ENCODE measurements at places on chromosomes 5 and 9. TPM values are rescaled to one million over a fixed set of nuclear protein-coding genes. Genes with fewer than 3 reads are reported as not detected.

- DNase-seq = no peak
Measured at GRCh38 chr9:98766586-98766985, 29.8 kb downstream of the ANKS6 start.

- no peak for DNase-seq
Measured at GRCh38 chr5:126716861-126717260, 60.1 kb upstream of the LMNB1 start.

DNA sequence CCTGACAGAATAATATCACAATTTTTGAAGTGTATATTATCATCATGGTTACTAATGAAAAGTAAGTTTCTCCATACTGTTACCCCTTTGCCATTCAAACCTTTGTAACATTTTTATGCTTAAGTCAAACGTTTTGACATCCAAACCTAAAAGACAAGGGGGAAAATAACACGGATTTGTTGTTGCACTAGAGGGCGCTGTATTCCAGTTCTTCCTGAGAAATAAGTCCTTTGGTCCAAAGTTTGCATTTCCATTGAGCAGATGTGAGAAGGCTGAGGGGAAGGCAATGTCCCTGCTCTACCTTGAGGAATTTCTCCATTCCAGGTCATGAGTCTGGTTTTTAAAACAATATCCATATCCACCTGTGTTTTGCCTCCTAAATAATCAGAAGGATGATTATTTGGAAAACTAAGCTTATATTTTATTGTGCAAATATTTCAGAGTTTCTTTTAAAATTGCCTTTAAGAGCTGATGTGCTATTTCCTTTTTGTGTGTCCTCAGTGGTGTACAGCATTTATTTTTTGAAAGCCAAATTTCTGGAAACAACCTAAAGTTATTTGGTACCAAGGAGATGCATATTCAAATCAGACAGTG, 9.7 kb downstream of the LECT2 start:
- no peak for DNase-seq

GRCh38 chr5:179256328-179257175, 88.7 kb downstream of the ADAMTS2 start:
- DNase-seq = no peak

DNA sequence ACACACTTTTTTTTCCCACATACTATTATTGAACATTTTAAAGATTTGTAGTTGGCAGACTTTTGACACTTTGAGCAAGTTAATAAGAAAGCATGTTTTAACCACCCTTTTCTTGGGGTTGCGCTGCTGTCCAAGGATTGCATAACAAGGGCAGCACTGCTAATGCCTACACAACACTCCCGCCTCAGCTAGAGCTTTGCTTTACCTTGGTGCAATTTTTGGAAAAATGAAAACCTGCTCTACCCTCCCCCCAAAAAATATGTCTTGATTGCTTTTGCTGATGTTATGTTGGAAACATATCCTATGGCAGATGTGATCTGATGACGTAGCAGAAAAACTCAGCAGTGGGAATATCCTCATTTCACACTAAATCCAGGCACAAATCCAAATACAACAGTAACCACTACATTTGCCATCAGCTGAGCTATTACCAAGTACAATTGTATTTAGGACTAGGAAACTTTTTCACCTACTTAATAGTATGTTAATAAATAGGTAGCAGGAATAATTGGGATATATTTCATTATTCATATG, 51.5 kb downstream of the UBE2R2 start:
- no peak for DNase-seq

The ELOVL7 gene
- total RNA-seq = 2.8 TPM

The PCDHAC2 gene
- total RNA-seq = not detected

Data from CD4-positive, CD25-positive, alpha-beta regulatory T cell (primary cell).